Posterior cingulate gyrus (tissue), 11 donors: ENCODE measurements at places on chromosomes 1 and 21.

DNA sequence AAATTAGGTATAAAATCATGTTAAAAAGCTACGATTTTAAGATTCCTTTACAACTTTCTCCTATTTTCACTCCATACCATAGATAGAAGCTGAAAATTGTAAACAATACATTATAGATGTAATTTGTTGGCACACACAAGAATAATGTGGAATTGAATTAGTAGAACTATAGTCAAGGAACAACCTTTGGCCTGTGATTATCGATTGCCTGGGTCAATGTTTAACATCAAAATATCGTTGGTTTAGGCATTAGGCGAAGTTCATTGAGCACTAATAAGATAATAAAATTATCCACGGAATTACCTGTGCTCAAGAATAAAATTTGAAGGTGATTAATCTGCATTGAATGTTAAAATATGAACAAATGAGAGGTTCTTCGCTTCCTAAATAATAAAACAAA is 455.1 kb upstream of the ZP4 start:
- DNase-seq: no peak

DNA sequence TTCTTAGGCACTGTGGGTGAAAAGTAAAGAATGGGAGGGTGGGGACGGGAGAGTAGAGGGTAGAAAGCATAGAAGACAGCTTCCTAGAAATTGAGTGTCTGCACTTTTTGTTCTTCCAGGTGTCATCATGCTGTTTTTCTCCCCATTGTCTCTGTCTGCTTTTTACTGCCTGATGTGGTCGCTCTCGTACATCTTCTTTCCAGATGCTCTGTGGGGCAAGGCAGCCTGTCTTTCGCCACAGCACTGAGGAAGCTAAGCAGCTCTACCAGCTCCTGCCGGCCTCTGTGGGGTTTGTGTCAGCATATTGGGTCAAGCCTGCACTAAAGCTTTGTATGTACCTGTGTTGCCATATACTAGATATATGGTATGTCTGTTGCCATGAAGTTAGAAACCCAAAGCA is 13.2 kb downstream of the TMEM269 start:
- no peak for DNase-seq

DNA sequence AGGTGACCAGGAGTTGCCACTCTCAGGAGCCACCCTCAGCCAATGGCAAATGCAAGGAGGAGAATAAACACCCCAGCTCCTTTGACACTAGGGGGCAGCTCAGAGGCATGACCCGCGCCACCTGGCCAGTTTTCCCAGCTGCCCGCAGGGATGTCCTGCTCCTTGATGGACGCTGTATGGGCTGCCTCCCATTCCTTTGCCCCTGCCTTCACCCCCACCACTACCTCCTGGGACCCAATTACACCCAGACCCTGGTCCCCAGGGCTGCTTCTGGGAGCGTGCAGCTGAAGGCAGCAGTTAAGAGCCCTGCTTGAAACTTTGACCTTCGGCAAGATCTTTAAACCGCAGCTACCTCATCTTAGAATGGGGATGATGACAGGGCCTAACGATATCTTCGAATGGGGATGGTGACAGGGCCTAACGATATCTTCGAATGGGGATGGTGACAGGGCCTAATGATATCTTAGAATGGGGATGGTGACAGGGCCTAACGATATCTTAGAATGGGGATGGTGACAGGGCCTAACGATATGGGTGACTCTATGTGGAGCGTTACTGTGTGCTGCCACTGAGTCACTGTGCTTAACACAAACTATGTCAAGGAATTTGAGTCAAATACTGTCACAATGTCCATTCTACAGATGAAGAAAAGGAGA is 163.0 kb upstream of the KAZN start:
- DNase-seq: no peak

DNA sequence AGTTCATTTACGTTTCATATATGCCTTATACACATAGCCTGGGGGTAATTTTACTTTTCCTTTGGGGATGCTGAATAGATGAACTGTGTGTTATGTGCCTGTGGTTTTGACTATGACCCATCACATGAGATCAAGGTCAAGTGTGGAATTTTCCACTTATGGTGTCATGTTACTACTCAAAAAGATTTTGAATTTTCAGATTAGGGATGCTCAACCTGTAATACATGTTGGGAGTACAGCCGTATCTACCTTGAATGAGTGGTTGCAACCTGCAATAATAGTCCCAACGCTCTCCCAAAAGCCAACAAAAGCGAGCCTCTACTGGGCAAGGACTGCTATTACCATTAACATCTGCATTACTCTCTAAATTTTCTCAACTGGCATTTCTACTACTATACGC is 68.5 kb upstream of the SDC3 start:
- no peak for DNase-seq

DNA sequence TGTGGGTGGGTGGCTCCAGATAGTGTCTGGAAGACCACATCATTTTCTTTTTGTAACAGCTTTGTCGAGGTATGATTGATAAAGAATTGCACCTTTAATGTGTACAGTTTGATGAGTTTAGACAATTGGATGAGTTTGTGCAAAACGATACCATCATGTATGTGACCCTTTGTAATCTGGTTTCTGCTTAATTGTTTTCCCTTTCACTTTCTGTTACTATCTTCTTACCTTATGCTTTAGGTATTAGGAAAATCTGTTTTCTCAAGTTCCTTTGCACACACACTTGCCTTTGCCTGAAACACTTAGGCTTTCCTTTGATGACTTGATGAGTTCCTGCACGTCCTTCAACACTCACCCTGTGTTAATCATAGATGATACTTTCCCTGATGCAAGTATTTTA is 6.8 kb downstream of the OR10Z1 start:
- no peak for DNase-seq

GRCh38 chr1:54582566-54583306 is 34.7 kb downstream of the ACOT11 start:
- DNase-seq: no peak

DNA sequence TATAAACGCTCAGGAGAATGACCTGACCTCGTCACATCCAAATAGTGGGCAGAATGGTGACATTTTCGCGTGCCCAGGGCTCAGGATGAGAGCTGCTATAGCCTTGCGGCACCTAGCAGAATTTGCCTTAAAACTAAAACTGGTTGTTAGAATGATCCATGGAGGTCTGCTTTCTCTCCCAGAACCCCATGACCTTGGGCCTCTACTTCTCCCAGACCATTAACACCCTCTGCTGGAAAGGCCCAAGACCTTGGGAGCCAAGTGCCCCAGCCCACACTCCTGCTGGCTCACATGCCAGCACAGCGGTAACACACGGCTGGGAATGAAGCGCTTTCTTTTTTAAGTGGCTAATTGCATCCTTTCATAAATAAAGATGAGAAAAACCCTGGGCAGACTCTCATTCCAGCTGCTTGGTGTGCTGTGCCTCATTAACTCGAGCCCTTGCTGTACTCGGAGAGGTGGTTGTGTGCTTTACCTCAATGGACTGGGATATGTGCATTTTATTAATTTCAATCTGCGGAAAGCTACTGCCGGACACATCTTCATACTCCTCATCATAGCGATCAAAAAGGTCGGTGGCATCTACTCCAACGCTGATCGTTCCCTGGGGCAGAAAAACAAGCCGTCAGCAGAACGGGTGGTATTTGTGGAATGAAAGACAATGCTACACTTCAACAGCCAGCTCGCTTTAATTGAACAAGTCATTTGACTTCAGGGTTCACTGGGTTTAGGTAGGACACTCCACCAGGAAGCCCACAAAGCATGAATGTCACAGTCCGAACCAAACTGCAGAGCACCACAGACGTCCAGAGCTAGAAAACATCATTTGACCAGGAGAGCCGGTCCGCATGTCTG is 29.0 kb downstream of the THAP3 start:
- DNase-seq: no peak

- no peak for DNase-seq
Measured at GRCh38 chr1:97875996-97876395, 44.8 kb downstream of the DPYD start.

- no peak for DNase-seq
Measured at GRCh38 chr1:63319046-63320021, 3.0 kb upstream of the FOXD3 start.

- no peak for DNase-seq
Measured at GRCh38 chr1:1442069-1442770, 6.7 kb downstream of the VWA1 start.

DNA sequence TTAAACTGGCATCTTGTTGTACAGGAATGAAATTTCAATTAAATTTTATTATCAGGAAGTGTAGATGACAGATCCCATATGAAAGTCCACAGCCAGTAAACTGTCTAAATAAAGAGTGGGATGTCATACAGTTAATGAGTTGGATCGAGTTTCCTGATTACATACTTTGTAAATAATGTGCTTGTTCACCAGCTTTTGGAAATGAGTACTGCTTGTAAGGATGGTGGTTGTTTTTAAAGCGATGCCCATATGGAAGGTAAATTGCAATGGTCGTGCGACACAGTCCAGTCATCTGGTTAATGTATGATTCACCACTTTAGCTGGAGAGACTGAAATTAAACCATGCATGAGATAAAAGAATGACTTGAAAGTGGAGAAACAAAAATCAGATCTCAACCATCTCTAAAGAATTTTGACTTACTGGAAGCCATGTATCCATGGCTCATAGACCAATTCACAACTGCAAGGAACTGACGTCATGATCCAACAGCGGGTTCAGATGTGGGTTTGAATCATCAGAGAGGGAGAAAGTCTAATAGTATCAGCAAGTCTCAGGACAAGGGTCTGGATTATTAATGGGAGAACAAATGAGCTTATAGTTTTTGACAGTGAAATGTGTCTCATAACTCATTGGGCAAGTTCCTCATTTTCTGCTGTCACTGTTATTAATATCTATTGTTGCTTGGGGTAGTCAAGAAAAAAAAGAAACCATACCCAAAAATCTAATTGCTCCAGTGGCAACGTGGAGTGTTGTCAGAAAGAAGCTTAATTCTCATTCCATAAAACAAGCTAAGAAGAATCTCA is 49.0 kb downstream of the MAP10 start:
- no peak for DNase-seq

- no peak for DNase-seq
Measured at GRCh38 chr1:25255706-25256577, 8.7 kb upstream of the RSRP1 start.

GRCh38 chr1:24901791-24902470 is 28.1 kb downstream of the RUNX3 start:
- no peak for DNase-seq

DNA sequence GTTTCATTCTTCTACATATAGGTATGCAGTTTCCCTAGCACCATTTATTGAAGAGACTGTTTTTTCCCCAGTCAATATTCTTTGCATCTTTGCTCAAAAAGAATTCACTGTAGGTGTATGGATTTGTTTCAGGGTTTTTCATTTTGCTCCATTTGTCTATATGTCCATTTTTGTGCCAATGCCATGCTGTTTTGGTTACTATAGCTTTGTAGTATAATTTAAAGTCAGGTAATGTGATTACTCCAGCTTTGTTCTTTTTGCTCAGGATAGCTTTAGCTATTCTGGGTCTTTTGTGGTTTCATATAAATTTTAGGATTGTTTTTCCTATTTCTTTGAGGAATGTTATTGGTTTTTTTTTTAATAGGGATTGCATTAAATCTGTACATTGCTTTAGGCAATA is 15.9 kb upstream of the SMAP2 start:
- DNase-seq: no peak

DNA sequence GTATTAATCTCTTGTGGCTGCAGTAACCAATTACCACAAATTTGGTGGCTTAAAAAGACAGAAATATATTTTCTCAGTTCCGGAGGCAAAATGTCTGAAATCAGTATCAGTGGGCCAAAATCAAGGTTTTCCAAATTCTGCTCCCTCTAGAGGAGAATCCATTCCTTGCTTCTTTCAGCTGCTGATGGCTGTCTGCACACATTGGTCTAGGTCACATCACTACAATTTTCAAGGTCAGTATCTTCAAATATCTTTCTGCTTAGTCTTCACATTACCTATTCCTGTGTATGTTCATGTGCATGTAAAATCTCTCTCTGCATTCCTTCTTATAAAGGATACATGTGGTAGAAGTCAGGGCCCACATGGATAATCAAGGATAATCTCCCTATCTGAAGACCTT is 999.4 kb downstream of the KCNT2 start:
- DNase-seq: no peak

- no peak for DNase-seq
Measured at GRCh38 chr1:59225594-59226316, 71.1 kb upstream of the FGGY start.

GRCh38 chr21:35090403-35090802 is 41.3 kb upstream of the RUNX1 start:
- no peak for DNase-seq

DNA sequence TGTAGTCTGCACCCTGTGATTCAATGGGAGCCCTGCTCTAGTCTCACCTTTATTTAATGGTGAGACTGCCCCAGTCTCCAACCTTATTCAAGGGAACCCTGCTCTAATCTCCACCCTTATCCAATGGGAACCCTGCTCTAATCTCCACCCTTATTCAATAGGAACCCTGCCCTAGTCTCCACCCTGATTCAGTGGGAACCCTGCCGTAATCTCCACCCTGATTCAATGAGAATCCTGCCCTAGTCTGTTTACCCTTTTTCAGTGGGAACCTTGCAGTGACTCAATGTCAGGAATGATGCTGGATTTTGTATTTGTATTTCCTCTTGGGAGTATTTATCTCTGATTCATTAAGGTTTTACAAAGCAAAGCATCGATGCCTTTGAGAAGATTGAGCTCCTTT is 39.5 kb downstream of the TRPM2 start:
- DNase-seq: no peak

GRCh38 chr1:155947292-155947691 is 5.9 kb downstream of the RXFP4 start:
- DNase-seq: no peak

- no peak for DNase-seq
Measured at GRCh38 chr1:16992102-16992501, 11.7 kb upstream of the MFAP2 start.

GRCh38 chr1:176330782-176331181 is 123.7 kb upstream of the COP1 start:
- DNase-seq: no peak

GRCh38 chr1:17892225-17892624 is 137.1 kb downstream of the ACTL8 start:
- no peak for DNase-seq

DNA sequence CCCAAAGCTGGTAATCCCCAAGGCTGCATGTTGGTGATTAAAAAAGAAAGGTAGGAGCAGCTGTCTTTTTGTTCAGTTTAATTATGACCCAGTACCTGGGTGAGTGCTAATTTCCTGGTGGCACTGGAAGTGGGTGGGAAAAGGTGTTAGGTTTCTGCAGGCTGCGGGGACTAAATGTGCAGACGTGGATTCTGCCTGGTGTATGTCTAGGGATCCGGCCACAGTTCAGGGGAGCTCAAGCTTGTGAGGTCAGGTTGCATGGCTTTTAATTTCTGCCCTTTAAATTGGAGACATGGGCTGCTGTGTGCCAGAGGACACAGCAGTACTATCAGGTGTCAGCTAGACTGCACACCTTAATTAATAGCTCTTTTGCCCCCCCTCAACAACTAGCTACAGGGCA is 20.3 kb upstream of the TBX19 start:
- DNase-seq: no peak

DNA sequence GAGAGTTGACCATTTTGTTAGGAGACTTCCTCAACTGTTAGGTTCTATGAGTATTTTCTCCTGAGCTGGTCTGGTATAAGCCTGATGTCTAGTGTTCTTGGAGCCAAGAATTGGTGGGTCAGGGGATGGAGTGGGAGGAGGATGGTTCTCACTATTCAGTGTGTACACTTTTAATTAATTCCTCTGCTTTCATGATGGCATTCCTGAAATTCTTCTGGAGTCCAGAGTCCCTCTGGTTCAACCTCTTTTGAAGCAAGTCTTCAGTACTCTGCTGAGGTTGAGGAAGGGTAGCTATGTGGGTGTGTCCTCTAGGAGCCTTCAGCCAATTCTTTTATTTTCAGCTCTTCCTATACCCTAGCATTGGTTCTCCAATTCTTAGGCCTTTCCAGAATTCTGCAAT is 149.1 kb downstream of the DNM3 start:
- no peak for DNase-seq
